ENCODE measurements at places on chromosomes 3 and 15. TPM values are rescaled to one million over a fixed set of nuclear protein-coding genes. Genes with fewer than 3 reads are reported as not detected.

Gene NR2E3
- total RNA-seq, result not detected

Gene MAPKBP1
- total RNA-seq, result 10.0 TPM

Gene LTF
- total RNA-seq, result not detected

Gene PTPRG
- 5.6 TPM for total RNA-seq

Gene GXYLT2
- total RNA-seq, result 6.0 TPM

Gene BTLA
- total RNA-seq, result not detected

Gene GOLGA8Q
- total RNA-seq, result not detected

Gene RARRES1
- total RNA-seq, result not detected

Gene PLA2G4B
- total RNA-seq, result 0.57 TPM

Gene NEK10
- total RNA-seq, result 8.4 TPM

Gene ADCY5
- 0.90 TPM for total RNA-seq

DNA sequence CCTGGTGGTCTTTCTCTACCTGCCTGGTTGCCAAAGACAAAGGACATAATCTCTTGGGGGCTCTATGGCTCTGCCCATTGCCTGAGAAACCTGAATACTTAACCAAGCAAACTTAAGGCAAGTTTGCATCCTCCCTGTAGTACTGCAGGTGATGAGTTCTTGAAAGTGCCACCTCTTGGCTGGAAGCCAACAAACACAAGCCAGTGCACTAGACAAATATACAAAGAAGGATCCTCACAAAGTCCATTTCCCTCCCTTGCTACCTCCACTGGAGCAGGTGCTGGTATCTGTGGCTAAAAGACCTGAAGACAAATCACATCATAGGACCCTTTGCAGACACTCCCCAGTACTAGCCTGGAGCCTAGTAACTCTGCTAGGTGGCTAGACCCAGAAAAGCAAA, 772.3 kb downstream of the SI start:
- no peak for DNase-seq

DNA sequence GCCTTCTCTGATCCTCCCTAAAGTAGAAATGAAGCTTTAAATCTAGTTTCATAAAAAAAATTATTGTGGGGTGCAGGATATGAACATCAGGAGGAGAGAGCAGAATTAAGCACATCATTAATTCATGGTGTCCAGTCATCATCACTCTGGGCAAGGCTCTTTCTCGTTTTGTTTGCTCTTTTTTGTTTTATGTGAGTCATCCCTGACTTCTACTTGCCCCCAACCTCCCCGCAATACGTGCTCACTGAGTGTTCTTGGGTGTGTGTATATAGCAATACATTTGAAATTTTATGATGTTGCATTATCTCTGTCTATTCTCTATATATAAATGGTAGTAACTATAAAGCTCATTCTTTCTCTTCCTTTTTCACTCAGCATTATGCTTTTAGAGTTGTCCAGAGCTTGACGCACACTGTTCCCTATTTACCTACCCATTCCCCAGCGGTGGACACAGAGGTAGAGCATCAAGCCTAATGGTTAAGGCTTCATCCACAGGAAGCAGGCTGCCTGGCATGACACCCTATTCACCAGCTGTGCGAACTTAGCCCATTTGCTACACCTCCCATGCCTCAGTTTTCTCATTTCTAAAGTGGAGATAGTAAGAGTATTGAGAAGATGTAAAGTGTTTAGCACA, 72.3 kb downstream of the CD200R1L start:
- DNase-seq, result peak; percentile 56

DNA sequence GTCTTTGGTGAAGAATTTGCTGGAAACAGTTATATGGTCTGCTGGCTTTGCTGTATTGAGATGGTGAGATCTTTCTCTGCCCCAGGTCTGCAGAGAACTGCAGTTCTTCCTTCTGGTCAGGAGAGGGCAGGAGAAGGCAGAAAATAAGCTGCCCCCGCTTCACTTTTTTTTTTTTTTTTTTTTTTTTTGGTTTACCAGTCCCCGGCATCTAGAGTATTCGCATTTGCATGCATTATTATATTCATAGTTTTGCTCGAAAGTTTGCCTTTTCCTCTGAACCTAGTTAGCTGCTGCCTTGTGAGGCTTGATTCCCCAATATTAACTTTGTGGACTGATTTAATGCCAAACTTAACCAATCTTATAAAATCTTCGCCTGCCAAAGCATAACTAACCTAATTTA, 10.6 kb upstream of the PARL start:
- DNase-seq, result peak; percentile 55

GRCh38 chr15:89429023-89429422, 67.4 kb downstream of the RHCG start:
- peak; percentile 18 for DNase-seq

DNA sequence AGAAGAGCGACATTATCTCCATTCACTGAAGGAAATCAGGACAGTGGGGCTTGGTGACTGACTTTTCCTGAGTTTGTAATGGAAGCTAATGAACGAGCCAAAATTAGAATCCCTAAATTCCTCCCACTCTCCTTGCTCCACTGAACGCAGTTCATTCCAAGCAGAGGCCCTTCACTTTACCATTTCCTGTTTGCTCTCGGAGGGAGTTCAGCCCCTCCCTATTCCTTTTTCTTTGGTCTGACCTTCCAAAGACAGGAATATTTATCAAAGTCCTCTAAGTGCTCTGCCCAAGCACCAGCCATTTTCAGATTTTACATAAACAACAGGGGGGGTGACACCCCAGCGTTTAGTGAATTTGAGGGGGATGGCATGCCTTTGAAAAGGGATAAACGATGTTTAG, 24.0 kb upstream of the PTPRG start:
- DNase-seq, result peak; percentile 8

DNA sequence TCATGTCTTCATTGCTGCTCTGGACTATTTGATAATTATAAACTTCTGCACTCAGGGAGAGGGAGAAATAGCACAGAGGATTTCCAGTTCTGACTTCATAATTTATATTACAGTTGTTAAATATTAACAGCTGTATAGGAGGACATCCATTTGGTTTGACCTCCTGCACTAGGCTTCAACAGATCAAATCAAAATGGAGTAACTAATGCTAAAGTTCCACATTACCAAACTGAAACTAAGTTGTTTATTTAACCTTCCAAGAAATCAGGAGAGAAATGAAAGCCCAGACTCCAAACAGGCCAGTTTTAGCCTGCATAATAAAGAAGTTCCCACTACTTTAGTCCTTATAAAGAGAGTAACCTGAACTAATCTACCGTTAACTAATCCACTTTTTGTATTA, 4.6 kb downstream of the PLSCR2 start:
- no peak for DNase-seq

DNA sequence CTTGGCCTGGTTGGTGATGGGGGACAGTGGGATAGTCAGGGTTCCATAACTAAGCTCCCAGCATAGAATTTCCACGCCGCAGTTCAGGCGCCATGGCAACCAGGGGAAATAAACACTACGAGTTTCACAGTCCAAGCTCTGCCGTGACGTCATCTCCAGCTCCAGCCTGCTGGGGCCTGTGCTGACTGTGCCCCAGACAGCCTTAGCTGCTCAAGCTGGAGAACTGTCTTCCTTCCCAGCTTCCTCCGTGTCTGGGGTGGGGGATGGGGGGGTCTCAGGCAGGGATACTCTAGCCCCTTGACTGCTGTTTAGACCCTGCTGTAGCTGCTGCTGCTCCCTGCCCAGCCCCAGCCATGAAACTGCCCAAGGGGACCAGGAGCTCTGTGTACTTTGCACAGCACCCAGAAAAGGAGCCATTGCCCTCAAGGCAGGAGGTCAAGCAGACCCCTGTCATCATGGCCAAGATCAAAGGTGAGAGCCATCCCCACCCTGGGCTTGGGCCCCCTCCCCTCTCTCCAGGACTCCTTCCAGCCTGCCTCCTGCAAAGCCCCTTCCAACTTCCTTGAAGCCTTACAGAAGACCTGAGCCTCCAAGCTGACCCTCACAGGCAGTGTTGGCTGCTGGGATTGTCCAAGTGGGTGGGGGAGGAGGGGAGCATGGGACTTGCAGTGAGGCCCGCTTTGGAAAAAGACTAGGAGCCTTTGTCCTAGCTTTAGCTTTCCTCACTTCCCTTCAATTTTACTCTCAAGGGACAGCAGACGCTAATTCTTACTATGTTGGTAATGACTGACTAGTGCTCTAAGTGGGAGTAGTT, 11.4 kb upstream of the CSPG4 start:
- DNase-seq, result no peak

- no peak for DNase-seq
Observed at GRCh38 chr3:12716605-12717151, 42.4 kb downstream of the TMEM40 start.

- DNase-seq, result no peak
Observed at GRCh38 chr3:65617787-65618186, 420.9 kb downstream of the MAGI1 start.

GRCh38 chr3:115961380-115961779, 338.1 kb downstream of the GAP43 start:
- DNase-seq, result no peak

- DNase-seq, result no peak
Observed at GRCh38 chr3:2092758-2093157, 5.9 kb upstream of the CNTN4 start.

DNA sequence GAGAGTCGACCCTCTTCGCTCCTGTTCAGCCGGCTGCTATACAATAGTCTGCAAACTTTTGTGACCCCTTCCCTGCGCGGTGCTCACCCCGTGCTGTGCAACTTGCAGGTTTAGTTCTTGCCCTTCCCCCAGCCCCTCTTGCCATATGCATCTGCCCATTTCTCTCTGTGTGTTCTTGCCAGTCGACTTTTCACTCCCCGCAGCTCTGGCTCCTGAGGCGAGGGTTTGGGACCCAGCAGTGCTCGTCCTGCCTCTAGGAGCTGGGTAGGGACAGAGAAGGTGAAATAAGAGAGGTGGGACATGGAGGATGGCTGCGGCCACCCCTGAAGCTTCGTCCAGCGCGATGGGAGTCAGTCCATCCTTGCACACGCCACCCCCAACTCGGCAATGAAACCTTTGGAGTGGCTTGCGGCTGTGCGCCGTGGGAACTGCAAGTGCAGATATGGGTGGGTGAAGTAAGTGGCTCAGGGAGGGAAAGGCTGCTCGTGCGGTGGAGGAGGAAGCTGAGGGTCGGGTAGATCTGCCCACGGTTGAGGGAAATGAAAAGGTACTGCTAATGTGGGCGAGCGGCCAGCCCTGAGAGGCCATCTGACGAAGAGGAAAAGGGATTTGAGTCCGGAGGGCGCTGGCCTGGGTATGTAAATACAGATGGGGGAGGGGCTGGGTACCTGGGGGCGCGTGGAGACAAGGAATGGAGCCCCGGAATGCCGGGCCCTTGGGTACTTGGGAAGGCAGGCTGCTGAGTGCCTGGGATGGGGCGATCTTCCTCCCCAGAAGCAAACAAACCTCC, 1.0 kb downstream of the LRRC3B start:
- DNase-seq, result no peak

GRCh38 chr15:86854176-86854575, 774.5 kb downstream of the AGBL1 start:
- DNase-seq, result no peak

DNA sequence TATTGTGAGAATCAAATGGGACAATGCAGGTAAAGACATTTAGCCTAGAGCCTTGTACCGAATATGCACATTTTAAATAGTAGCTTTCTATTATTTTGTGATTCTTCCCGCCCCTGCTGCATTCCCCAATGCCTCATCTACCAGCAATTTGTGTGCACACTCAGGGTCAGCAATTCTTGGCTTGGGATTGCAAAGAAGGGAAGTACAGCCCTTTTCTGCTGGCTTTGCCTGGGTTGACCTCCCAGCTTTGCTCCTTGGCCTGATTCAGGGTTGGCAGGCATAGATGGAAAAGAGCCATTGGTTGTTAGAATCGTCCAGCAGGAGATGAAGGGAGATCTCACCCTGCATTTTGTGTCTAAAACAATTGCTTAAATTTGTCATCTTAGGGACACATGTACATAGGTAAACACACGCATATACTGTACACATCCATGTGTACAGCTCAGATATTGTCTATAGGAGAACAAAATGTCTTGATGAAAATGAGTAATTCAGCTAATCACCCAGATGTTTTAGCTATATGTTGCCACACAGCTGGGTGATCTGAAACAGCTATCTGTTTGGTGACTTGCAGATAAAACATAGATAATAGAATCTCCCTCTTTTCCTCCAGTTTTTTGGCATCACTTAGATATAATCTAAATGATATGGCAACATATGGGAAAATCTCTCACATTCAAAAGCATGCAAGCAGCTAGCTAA, 340.9 kb upstream of the TBL1XR1 start:
- no peak for DNase-seq

DNA sequence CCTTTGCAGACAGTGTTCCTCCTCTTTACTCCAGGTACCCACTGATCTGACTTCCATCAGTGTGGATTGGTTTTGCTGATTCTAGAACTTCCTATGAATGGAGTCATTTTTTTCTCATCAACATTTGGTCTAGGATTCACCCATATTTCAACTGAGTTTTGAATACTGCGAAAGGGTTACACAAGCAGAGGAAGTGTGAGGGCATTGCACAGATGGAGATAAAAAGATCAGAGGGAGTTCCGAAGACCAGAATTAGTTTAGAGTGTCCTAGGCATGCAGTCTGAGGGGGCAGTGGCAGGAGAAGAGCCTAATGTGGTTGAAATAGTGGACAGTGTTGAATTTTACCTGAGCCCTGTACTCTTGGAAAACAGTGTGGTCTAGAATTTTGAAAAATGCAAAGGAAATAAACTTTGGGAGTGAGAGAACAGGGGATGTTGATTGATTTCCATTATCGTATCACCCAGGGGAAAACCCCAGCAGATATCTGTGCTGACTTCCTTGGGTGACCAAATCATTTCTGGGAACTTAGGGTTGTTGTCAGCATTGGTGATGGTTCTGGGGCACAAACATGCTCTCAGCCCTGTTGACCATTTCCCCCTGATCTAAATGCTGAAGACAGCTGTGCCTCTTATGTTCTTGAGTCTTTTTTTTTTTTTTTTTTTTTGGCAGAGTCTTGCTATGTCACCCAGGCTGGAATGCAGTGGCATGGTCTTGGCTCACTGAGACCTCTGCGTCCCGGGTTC, 327.4 kb upstream of the LRRFIP2 start:
- no peak for DNase-seq

GRCh38 chr3:50474717-50475116, 28.7 kb downstream of the CACNA2D2 start:
- peak; percentile 15 for DNase-seq

GRCh38 chr3:156688632-156689452, 14.5 kb downstream of the TIPARP start:
- DNase-seq, result no peak

DNA sequence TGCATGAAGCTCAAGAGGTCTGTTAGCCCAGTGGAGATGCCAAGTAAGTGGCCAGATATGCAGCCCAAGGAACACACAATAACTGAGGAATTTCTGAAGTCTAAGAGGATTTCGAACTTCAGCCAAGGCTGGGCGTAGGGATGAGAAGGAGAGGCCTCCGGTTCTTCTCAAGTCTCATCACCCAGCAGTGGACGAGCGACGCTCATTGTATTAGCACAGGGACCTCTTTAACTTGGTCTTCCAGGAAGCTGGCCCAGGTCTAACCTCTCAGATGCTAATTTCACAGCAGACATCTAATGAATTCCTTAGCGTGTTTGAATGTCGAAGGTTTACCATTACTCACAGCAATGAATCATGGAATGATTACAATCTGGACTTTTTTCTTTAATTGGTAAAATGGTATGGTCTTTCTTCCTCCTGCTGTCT, 85.0 kb downstream of the HES1 start:
- peak; percentile 38 for DNase-seq
